ENCODE measurements at places on chromosomes 11 and 22. TPM values are rescaled to one million over a fixed set of nuclear protein-coding genes. Genes with fewer than 3 reads are reported as not detected.

DNA sequence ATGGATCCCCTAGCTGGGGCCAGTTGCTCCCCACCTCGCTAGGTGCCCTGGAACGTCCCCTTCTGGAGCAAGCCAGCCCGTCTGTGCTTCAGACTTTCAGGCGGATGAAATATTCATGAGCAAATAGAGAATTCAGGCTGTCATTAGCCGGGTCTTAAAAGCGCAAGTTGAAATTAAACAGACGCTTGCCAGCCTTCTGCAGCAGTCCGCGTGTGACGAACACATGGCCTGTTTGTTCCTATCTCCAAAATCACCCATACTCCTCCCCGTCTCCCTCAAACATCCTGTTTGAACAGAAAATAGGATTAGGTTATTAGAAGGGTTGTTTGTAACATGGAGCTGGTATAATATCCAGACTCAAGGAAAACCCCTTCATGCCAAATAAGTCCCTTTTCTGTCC, 38.7 kb downstream of the MYO18B start:
- no peak for DNase-seq

DNA sequence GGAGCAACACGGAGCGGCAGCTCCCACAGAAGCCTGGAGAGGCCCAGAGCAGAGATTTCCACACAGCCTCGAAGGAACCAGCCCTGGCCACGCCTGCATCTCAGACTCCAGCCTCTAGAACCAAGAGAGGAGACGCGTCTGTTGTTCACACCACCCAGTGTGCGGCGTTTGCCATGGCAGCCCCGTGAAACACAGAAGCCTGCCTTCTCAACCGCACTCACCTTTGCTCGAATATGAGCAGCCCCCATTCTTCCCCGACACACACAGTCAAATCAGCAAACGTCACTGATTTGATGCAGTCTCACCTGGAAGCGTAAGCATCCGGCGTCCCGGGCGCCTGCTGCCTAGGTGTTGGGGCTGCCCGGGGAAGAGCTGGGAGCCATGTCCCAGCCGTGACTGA, 14.2 kb upstream of the TALDO1 start:
- no peak for DNase-seq

TOB2 gene
- total RNA-seq = 36.1 TPM

CASP12 gene
- total RNA-seq = not detected

ADAMTS15 gene
- total RNA-seq = 3.9 TPM

All from kidney epithelial cell (primary cell).